Hepatic stellate cell (primary cell): ENCODE measurements at places on chromosomes 3 and 15.

DNA sequence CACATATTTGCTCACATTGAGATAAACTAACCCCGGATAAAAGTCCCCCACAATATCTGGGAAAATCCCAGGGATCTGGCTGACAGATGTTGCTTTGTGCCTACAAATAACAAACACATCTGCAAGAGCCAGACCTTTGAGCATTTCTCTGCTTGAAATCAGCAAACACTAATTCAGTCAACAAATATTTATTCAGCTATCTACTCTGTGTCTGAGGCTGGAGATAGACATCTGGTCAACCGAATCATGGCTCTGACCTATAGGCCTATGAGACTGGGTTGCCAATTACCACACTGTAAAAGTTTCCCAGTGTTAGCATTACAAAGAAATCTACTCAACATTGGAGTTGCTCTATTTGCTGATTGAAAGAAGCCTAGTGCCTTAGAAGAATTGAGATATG, 201.1 kb upstream of the CADPS start:
- no peak for DNase-seq

- DNase-seq = no peak
These were observed 53.7 kb upstream of the CSTA start for GRCh38 chr3:122271246-122271898.

GRCh38 chr3:25957026-25957425, 167.1 kb downstream of the OXSM start:
- DNase-seq = no peak

- DNase-seq = peak; percentile 40
These were observed 4.4 kb downstream of the GXYLT2 start for GRCh38 chr3:72892081-72892775.

DNA sequence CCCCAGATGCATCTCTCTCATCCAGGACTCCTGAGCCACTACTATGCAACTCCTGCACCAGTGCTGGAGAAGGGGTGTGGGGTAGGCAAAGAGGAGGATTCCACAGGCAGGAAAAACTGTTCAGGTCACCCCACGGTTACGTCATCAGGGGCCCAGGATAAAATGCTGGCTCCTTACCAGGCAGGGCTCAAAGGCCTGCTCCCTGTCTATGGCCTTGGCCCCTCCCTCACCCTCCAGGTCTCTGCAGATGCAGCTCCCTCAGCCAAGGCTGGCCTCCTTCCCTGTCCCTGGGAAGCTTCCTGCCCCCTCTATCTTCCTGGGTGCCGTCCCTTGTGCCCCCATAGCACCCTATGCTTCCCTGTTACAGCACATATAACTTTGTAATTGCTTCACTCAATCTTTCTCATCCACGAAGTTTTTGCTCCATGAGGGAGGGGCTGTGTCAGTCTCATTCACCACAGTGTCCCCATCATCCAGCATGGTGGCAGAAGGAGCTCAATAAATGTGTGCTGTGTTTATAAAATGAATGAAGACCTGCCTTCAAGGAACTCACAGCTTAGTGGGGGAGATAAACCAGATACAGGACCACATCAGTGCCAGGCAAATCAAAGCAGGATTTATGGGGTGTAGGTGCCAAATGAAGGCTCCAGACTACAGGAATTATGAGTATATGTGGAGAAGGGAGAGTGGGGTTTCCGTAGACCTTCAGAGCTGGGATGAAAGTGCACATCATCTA, 18.6 kb downstream of the KBTBD13 start:
- no peak for DNase-seq

DNA sequence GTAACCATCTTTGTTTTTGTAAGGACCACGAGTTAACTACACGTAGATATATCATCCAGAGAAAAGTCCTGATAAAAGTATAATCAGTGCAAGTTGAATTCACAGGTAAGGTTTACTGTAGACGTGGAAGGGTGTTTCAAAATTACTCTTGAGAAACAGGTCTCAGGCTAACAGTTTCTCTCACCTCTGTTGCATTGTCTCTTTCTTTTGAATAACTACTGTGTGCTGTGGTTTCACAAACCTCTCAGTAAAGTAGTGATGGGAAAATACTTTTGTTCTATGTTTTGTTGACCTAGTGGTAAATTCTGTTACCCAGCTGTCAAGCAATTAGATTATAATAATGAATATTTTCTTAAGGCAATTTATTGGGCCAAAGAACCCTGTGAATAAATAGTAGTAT, 75.2 kb downstream of the RBMS3 start:
- DNase-seq = no peak

DNA sequence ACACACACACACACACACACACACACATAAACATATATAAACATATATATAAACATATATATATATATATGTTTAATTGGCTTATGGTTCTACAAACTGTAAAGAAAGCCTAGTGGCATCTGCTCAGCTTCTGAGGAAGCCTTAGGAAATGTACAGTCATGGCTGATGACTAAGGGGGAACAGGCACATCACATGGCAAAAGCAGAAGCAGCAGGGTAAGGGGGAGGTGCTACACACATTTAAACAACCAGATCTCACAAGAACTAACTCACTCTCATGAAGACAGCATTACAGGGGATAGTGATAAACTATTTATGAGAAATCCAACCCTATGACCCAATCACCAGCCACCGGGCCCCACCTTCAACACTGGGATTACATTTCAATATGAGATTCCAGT, 922.9 kb downstream of the SI start:
- DNase-seq = no peak

DNA sequence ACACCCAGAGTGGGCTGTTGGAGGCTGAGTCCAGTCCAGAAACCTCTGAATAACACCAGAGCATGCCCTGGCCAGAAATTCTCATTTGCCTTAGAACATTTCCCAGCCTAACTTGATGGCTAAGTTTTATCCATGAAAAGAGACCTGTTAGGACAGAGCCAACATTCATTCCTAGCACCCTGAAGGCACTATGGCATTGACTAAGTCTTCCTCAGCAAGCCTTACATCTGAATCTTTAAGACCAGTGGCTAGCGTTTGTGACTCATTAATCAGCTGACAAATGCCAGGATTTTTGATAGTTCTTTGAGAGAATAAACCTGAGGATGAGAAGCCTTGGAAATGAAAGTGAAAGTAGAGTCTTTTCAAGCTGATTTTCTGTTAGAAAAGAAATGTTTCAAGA, 1087.1 kb upstream of the ALCAM start:
- peak; percentile 14 for DNase-seq

DNA sequence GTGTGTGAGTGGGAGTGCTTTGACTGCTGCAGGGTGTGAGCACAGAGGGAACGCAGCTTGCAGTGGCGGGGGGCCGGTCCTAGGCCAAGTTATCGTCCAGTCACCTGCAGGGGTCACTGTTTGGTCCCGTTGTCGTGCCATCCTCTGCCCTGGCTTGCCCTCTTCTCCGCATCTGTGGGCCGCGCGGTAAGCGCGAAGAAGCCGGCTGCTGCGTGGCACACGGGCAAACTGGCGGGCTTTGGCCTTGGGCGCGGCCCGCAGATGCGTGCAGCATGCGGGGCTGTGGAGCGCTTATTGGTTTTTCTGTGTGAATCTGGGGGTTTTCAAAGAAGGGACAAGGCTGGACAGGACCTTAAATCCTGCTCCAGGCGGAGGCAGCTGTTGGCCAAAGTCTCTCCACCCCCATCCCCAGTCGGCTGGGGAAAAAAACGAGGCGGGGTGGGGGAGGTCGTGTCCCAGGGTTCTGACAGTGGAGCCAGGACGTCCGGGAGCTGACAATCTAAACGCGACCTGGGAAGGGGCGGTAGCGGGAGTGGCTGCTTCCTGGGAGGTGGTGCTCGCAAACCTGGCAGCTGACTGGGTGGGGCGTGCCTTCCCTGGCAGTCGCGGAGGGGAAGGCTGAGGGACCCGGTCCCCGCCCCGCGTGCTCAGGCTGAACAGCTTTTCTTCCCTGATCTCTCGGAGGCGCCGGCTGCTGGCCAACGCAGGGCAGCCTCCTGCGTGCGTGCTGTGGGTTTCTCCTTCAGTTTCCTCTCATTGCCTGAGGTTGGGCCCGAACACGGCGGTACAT, 39.7 kb upstream of the VEPH1 start:
- DNase-seq = peak; percentile 64

DNA sequence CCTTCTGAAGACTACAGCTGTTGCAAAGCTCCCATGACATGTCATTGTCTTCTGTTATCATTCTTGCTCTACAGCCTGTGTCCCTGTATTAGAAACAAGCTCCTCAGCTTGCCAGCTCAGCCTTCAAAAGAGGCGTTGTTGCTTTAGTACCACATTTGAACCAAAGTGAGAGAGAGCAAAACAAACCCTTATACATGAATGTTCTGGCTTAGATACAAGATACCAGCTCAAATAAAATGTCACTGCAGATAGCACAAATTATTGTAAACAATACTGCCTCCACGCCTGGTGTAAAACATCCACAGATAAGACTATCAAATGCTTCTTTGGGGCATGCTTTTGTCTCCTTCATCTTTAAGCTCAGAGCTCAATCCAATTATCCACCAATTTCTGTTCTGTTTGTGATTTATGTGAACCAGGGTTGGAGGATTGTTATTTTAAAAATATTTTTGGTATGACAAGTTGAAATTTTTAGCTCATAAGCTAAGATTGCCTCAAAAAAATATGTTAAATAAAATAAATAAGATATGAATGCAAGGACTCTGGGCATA, 403.6 kb upstream of the CDIN1 start:
- DNase-seq = no peak

DNA sequence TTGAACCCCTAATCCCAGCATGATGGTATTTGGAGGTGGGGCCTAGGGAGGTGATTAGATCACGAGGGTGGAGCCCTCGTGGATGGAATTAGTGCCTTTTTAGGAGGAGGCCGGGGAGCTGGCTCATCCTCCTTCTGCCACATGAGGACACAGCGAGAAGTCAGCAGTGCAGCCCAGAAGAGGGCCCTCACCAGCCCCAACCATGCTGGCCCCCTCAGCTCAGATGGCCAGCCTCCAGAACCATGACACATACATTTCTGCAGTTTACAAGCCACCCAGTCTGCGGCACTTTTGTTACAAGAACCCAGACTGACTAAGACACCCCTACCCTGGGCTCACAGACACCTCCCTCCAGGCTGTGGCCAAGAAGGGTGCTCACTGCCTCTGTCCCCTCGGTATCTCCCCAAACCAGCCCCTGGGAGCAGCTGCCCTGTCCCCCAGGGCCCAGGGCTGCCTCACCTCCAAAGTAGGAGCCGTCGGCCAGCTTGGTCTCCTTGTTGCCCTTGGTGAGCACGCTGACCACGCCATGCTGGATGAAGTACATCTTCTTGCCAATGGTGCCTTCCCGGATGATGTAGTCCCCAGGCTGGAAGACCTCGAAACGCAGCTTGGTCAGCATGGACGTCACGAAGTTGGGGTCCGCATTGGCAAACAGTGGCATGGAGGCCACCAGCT, 44.1 kb downstream of the HCN4 start:
- no peak for DNase-seq

GRCh38 chr3:69088063-69088462, 3.3 kb downstream of the ARL6IP5 start:
- peak; percentile 17 for DNase-seq

- no peak for DNase-seq
These were observed 59.0 kb downstream of the CDCP1 start for GRCh38 chr3:45087155-45087554.

- DNase-seq = no peak
These were observed 6.8 kb upstream of the SHQ1 start for GRCh38 chr3:72855001-72855400.

DNA sequence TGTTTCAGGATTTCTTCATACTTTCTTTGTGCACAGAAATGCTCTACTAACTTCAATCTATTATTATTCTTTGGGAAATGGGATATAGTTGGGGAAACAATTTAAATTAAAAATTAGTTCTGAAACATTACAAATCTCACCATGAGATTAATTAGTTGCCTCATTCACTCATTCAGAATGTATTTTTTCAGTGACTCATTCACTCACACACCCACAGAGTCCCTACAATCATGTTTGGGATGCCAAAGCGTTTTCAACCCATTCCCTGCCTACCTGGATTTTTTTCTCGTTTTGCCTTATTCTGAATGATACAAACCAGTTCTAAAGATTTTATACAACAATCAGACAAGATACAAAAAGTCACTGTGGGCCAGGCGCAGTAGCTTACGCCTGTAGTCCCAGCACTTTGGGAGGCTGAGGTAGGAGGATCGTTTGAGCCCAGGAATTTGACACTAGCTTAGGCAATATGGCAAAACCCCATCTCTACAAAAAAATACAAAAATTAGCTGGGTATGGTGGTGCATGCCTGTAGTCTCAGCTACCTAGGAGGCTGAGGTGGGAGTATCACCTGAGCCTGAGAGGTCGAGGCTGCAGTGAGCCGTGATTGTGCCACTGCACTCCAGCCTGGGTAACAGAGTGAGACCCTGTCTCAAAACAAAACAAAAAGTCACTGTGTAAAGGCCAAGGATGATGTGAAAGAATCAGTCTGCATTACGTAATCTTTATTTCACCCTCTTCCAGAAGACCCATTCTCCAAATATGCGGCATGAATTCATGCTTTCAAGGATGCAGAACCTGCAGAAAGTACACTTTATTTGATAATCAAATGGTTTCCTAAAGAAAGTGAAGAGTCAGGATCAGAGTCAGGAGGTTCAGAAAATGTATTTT, 34.8 kb upstream of the ARHGEF3 start:
- no peak for DNase-seq

- DNase-seq = no peak
These were observed 59.8 kb downstream of the SFMBT1 start for GRCh38 chr3:52986049-52986448.

DNA sequence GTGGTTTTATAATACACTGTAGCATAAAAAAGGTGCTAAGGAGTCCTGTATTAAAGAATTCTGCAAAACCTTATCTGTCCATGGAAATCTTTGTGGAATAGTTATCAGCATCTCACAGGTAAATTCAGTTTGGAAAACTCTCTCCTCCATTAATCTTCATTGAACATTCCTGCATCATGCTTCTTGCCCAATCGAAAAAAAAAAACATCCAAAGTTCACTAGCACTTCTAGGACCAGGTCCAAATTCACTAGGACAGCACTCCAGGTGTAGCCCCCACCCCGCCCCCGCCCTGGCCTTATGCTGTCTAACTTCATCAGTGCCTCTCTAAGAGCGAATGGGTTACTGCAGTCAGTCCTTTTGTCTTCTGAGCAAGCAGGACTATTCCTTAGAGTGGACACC, 138.6 kb downstream of the PLD1 start:
- DNase-seq = no peak

DNA sequence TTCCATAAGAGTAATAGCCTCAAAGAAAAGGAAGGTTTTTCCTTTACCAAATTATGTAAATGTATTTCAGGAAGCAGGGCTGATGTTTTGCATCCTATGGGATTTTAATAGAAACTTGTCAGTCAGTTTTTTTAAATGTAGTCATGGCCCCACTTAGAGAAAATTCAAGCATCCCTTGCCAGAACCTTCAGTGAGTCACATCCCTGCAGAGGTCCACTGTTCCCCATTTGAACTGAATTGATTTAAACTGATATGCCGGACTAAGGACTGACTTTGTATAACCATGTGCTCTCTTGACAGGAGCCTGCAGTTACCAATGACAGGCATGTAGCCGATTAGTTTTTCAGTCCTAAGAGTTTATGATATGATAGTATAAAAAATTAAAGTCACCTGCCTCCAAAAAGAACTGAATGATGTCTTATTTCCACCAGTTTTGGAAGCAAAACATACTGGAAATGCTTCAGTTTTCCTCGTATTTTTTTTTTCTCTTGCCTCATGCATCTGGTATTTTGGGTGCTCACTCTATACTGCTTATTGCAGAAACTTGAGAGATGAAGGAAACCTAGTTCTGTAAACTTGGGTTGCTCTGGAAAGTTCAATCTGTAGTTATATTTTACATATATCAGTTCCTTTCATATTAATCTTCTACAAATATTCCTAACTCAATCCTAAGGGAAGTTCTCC, 30.7 kb downstream of the LRTM1 start:
- DNase-seq = peak; percentile 16

- DNase-seq = no peak
These were observed 462.9 kb upstream of the PROK2 start for GRCh38 chr3:72247645-72248388.
